Activated CD4-positive, alpha-beta T cell treated with anti-CD3 and anti-CD28 coated beads for 24 hours (primary cell): ENCODE measurements at places on chromosomes 13 and 19.

DNA sequence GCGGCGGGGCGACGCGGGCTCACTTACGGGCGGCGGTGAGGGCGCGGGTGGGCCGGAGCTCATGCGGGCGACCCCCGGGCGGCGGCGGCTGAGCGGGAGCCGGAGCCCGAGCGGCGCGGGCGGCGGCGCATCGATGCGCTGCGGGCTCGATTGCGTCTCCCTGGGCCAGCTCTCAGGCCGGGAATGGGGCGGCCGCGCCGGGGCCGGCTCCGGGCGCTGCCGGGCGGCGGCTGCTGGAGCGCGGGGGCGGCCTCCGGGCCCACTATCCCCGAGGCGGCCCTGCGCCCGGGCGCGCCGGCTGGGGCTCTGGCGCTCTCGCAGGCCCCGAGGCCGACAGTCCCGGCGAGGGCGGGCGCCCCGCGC, 1.4 kb upstream of the TSHZ3 start:
- no peak for DNase-seq

DNA sequence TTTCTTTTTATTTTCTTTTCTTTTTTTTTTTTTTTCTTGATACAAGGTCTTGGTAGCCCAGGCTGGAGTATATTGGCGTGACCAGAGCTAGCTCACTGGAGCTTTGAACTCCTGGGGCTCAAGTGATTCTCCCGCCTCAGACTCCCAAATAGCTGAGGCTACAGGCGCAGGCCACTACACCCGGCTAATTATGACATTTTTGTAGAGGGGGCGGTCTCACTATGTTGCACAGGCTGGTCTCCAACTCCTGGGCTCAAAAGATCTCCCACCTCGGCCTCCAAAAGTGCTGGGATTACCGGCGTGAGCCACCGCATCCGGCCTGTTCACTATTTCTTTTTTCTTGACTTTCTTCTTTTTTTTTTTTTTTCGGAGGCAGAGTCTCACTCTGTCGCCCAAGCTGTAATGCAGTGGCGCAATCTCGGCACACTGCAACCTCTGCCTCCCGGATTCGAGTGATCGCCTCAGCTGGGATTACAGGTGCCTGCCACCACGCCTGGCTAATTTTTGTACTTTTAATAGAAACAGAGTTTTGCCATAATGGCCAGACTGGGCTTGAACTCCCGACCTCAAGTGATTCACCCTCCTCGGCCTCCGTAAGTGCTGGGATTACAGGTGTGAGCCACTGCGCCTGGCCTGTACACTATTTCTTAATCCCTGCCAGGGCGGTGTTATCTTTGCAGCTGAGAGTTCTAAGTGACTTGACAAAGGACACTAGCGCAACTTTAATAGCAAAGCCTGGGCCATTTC, 37.1 kb upstream of the LSM14A start:
- no peak for DNase-seq

GRCh38 chr19:14475251-14476073, at the start of gene PTGER1:
PTGER1 (minus strand) TSS chr19:14475354; CDS start chr19:14474320, 1,034 bp downstream.
- no peak for DNase-seq

DNA sequence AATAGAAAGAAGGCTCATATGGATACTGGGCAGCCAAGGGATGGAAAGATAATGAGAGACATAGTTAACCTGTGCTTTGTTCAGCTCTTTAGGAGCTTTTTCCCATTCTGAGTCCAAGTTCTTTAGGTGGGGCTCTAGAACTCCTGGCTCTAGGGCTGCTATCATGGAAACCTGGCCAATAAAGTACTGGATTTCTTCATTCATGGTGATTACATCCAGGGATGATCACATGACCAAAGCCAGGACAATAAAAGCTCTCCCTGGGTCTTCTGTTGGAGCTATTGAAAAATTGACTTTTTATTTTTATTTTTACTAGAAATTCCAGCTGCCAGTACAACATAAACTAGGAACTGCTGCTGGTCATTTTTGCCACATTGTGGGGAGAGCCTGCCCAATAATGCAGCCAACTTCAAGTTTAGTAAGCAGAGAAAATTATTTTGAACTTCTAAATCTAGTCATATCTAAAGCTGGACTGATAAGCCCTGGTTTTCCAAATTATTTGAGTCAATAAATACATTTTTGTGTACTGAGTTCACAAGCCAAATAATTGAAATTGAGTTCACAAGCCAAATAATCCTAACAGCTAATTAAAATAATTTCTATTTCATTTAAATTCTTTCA, 224.9 kb upstream of the STARD13 start:
- DNase-seq = no peak

GRCh38 chr13:50030315-50030714, 15.1 kb downstream of the KCNRG start:
- no peak for DNase-seq
